ENCODE measurements at places on chromosomes 1 and 21.

- DNase-seq, result peak; percentile 29
Observed at GRCh38 chr21:33196941-33197374, 32.8 kb upstream of the IFNAR2 start.

GRCh38 chr1:14937288-14937949 lies 216.1 kb upstream of the TMEM51 start:
- no peak for DNase-seq

DNA sequence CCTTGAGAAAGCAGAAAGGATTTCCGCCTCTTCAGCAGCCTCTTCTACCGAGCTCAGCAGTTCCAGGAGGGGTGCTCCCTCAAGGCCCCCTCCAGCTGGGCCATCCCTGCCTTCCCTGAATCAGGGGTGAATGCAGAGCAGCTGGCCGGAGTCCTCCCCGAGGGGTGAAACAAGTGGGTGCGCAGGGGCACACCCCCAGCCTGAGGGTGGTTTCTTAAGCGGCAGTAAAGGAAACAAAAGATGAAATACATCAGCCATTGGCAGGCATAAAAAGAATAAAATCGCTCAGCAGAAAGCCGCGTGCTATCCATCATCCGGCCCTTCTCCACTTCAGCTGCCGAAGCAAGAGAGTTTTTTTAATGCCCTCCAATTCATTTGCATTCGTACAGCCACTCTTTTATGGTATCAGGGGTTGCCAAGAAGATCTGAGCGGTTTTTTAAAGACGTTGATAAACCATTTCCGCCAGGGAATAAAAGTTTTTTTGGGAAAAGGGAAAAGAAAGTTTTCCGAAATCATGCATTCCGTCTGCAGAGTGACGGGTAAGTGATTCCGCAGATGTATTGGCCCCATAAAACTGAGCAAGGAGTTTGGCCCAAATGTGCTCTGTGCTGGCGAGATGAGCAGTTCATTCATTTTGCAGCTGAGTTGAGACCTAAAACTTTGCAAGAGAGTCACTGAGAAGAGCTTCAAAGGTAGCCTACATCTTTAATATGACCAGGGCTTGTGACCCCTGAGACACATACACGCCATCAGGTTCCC lies 73.7 kb upstream of the ZC3H12A start:
- DNase-seq, result no peak

- DNase-seq, result no peak
Observed at GRCh38 chr1:168572633-168573032, 3.8 kb upstream of the XCL1 start.

GRCh38 chr1:94004924-94005323 lies 95.7 kb upstream of the GCLM start:
- no peak for DNase-seq

GRCh38 chr1:204431310-204432184 lies 19.9 kb upstream of the PPP1R15B start:
- DNase-seq, result peak; percentile 56

GRCh38 chr1:168004531-168004930 lies 67.7 kb upstream of the MPC2 start:
- no peak for DNase-seq

DNA sequence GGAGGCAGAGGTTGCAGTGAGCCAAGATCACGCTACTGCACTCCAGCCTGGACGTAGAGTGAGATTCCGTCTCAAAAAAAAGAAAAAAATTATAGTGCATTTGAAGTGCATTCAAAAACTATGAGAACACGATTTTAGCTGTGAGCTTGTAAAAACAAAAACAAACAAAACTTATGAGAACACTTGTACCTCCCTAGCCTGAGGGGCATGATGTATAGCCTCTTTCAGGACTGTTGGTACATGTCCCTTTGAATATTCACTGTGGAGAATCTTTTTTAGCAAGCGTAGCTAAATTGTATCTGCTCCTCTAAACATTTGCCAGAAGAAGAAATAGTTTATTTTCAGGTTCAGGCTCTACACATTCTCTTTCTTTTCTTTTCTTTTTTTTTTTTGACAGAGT lies 9.5 kb upstream of the DEGS1 start:
- DNase-seq, result no peak
